Foreskin fibroblast (primary cell): ENCODE measurements at places on chromosomes 1 and 21.

DNA sequence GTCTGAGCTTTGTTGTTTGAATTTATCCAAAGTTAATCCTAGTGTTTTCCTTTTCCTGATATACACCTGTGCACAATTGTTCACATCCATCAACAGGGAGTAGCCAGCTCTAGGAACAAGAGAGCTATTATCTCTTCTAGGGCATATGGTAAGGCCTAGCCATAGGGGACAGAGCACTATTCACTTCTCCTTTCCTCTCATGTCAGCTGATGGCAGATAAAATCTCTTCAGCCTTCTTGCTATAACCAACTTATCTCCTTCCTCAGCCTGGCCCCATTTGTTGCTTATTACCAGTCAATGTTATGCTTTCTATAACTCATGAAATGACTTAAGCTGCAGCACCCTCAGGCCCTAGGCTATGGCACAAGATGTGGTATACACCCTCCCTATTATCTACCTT, 38.9 kb downstream of the PATJ start:
- DNase-seq = no peak

DNA sequence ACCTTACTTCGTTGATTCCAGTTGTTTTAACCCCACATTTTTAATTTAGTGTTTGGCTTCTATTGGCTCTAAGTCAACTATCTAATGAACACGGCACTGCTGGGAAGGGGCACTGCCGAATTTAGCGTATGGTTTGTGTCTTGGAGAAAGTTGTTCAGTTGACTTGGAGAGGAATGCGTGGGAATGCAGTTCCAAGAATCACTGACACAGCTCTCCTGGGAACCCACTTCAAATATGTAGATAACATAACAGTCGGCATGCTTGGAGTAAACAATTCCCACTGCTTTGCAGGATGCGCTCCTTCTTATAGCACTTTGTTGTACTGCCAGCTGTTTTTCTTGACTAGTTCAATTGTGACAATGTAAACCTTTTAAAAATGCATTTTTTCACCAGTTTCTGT, 104.3 kb downstream of the RYR2 start:
- DNase-seq = no peak

- DNase-seq = no peak
Observed at GRCh38 chr1:69587391-69587790, 19.7 kb downstream of the LRRC7 start.

DNA sequence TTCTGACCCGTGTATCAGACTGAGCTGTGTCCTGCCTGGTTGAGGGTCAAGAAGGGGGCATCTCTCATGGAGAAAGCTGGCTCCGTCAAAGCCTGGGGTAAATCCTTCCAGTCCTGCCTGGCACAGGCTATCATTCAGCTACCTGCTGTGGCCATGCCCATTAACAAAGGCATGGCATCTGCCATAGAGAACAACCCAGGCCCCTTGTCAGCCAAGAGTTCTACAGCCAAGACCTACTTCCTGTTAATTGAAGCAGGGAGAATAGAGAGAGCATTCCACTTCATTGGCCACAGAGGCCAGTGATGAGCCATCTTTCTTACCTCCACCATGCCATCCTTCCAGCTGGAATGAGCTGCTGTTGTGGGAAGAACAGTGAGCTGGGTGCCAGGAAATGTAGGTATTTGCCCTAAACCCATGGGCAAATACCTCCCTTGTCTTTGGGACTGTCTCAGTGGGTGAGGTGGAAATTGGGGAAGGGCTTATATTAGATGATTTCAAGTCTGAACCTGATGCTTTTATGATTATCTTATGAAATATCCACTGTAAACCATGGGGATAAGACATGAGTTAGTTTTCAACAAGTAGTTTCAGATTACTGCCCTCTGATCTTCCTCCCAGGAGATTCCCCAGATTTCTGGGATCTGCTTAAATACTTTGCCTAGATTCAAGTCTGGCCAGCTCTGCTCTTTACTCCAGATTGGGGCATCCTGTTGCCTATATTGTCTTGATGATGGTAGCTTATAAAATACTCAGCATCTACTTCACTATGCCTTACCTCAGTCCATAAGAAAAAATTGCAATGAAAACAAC, 11.2 kb upstream of the KCNQ4 start:
- no peak for DNase-seq

GRCh38 chr1:21082073-21082472, 94.6 kb downstream of the EIF4G3 start:
- DNase-seq = peak; percentile 16

DNA sequence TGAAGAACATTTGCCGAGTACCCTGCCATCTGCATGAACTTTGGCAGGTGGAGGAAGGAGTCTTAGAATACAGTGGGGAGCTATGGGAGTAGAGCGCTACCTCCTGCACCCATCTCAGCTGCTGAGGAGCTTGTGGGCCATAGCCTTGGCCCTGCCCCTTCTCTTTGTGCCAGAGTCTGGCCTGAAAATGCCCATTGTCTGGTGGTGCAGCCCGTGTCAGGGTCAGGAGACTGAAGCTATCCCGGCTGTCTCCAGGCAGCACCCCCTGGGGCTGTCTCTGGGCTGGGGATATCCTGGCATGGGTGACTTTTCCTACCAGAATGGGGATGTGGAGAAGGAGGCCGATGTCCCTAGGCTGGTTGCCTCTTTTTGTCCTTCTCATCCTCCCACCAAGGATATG, 7.3 kb downstream of the IPO13 start:
- DNase-seq = no peak

DNA sequence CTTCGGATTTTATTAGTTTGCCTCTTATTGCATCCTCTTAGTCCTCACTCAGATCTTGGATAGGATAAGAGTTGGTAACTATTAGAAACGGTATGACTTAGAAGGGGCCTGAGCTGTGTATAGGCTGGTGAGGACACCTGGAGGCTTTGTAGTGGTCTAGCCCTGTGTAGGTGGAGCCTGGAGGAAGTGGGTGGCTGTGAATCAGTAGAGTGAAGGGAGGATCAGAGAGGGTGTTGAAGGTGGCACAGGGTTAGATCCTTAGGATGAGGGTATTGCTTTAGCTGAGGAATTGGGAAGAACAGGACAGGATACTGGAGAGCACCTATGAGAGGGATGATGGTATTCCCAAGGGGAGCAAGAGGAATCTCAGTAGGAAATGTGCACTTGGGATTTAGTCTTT, 5.7 kb downstream of the VANGL1 start:
- no peak for DNase-seq

DNA sequence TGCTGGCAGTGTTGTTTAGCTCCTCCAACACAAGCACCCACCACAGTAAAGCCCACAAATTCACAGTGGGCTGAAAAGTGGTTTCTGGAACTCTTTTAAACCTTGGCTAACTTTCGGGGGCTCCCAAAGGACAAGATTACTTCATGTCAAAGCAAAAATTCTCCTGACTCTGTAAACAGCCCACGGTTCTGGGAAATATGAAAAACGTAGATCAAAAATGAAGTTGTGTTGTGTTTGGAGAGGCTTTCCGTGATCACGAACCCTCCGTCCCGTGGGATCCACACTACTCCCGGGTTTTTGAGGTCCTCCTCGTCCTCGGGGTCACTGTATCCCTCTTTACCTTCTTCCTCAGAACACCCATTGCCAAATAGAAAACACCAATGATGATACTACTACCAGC, 159.0 kb upstream of the RUNX1 start:
- no peak for DNase-seq

- peak; percentile 67 for DNase-seq
Observed at GRCh38 chr1:245704765-245705164, 550.0 kb downstream of the KIF26B start.

GRCh38 chr1:55632906-55633305, 417.7 kb upstream of the USP24 start:
- DNase-seq = no peak

DNA sequence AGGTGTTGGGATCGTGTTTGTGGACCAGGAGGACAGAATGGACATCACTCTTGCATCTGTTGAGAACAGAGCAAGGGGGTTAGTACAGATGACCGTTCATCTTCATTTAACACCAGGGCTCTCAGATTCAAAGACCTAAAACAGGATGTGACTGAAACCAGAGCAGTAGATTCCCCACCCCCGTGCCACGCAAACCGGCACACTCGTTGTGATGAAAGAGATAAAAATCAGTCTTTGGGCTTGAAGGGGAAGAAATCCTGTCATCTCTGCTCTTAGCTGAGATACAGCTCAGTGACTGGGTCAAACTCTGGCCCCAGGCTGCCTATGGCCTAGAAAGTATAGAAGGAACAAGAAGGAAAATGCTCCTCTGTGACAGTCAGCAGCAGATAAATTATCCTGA, 146.2 kb upstream of the KRTAP19-8 start:
- no peak for DNase-seq

DNA sequence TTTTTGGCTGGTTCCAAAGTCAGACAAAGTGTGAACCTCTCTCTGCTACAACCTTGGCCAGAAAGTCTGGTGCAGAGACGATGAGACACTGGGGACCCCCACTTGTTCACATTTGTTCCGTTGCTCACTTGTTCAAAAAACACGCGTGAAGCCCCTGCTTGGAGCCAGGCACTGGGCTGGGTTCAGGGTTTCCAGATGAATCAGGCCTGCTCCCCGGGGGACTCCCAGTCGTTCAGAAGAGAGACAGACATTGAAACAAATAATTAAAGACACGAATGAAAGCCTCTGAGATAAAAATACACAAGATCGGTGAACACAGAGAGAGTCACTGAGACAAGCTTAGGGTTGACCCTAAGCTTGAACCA, 101.5 kb upstream of the RUNX3 start:
- DNase-seq = no peak

GRCh38 chr1:148353461-148354283, 129.4 kb downstream of the PPIAL4G start:
- peak; percentile 47 for DNase-seq

DNA sequence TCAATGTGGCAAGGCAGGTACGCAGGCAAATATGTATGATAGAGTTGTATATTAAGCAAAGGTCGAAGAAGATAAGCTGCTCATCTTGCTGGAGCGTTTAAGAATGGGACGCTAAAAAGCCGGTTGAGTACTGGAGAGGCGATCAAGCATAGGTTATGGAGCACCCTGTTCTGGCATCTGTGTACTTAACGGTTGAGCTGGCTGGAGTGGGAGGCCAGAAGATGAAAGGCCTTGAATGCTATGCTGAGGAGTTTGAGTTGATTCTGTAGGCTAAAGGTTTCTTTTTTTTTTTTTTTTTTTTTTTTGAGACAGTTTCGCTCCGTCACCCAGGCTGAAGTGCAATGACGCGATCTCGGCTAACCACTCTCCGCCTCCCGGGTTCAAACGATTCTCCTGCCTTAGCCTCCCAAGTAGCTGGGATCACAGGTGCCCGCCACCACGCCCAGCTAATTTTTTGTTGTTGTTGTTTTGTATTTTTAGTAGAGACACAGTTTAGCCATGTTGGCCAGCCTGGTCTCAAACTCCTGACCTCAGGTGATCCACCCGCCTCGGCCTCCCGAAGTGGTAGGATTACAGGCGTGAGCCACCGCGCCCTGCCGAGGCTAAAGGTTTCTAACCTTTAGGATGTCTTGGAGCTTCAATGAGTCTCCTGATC, 850 bp upstream of the KHDC4 start:
- DNase-seq = no peak

DNA sequence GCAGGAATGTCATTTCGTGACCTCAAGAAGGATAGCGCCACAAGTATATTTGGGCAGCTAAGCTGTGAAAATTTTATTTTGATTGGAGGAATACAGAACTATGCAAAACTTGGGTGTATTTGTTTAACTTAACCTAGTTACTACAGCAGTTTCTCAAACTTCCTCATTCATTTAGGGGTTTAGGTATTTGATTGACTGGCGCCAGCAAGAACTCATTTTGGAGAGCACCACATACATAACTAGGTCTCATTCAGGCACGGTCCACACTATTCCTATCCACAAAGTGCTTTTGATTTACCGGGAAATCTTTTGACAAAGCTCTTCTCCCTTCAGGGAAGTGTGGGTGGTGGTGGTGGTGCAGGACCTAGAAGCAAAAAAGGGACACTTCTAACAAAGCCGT, 155.1 kb upstream of the NRIP1 start:
- DNase-seq = no peak

- no peak for DNase-seq
Observed at GRCh38 chr1:15400627-15401026, 9.1 kb upstream of the EFHD2 start.

DNA sequence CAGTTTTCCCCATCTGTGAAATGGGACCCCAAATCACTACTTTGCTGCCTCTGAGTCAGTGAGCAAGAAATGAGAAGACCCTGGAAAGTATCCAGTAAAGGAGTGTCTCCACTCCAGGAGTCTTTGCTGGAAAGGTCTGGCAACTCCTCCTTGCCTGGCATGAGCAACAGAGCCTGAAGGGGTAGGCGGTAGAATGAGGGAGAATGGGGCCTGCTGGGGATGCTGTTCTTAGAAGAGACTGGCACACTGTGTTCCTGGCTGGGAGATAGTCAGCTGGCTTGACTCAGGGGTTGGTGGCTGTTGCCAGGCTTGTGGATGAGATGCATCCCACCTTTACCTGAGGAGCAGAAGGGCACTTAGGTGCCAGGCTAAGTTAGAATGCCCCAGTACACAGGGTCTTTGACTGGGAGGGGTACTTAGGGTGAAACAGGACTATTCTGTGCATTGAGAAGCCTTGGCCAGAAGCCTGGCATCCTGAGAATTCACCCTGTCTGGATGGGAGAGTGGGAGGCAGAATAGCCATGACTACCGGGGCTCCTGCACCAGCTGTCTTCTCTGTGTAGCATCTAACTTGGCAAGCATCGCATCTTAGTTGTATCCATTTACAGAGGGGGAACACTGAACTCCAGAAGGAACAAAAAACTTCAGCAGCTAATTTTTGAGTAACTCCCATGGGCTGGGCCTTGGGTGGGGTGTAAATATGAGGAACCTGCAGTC, 2.5 kb downstream of the MFSD2A start:
- peak; percentile 30 for DNase-seq

DNA sequence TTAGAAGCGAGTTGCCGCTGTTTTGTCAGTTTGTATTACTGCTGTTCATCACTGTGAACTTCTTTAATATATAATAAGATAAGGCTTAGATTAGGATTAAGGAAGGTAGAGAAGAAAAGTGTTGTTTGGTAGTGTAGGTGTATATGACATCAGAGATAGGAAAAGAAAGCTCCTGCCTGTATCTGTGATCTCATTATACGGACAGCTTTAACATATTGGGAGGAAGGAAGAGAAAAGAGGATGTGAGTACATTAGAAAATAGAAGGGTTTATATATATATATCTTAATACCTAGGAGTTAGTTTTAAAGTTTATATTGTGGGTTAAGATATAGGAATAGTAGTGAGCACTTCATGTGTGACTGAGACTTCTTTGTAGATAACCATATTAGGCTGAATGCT, 71.0 kb downstream of the RALGPS2 start:
- no peak for DNase-seq

DNA sequence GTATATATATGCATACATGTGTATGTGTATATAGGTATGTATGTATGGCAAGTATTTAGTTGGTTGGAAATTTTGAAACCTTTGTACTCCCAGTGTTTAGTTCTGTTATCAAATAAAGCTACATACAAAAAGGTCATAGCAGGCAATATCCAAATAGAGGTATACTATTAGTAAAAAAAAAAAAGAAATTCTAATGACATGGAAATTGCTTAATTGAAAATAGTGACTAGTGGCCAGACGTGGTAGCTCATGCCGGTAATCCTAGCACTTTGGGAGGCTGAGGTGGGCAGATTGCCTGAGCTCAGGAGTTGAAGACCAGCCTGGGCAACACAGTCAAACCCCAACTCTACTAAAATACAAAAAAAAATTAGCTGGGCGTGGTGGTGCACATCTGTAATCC, 351.6 kb upstream of the NR5A2 start:
- no peak for DNase-seq

GRCh38 chr1:229454056-229454455, 20.2 kb upstream of the ACTA1 start:
- no peak for DNase-seq

GRCh38 chr21:14911351-14911750, 153.4 kb downstream of the NRIP1 start:
- DNase-seq = no peak
